ENCODE measurements at places on chromosomes 11 and 22.

DNA sequence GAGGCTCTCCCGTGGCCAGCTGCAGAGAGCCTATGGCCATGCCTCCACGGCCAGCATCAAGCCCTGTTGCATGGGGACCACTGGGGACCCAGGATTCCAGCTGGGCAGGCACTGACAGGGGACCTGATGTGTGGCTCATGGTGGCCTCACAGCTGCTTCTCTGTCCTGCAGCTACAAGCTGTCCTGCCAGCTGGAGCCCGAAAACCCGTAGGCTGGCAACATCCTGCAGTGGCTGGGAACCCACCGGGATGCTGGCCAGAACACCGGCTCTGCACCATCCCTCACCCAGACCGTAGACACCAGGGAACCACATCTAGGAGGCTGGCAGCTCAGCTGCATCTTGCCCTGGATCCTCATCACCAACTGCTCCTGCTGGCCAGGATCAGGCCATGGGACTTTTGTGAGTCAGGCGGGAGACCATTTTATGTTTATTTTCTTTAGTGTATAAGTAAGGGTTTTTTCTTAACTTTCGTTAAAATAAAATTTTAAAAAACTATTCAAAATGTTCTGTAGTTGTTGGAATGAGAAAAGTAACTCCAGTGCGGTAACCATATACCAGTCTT is 7.9 kb downstream of the RGL4 start:
- DNase-seq = no peak

DNA sequence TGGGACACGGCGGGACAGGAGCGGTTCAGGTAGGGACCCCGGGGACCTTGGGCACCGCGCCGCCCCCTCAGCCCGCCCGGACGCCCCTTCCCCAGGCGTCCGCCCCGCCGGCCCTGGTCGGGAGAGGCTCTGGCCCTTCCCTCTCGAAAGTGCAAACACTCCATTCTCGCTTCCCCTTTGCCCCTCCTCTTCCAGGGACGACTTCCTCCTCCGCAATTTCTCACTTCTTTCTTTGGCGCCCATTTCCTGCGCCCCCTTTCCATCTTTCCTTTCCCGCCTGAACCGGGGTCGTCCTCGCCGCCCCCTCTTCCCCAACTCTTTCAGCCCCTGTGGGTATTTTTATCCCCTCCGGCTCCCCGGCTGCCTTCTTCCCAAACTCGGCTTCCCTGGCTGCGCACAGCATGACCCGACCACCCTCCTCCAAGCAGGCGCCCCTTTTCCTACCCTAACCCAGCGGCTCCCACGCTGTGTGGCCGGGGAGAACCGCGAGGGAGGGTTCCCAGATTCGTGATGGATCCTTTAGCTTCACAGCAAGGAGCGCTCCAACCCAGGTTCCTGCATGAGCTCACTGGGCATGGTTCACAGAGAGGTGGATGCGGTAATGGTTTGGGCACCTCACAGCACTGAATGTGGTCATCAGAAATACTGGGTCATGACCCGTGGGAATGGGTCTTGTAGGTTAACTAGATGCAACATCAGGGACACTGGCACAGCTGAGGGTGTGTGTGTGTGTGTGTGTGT is 689 bp downstream of the RAB39A start:
- DNase-seq = no peak

GRCh38 chr11:9675691-9676090 is 11.8 kb downstream of the SWAP70 start:
- DNase-seq = no peak

DNA sequence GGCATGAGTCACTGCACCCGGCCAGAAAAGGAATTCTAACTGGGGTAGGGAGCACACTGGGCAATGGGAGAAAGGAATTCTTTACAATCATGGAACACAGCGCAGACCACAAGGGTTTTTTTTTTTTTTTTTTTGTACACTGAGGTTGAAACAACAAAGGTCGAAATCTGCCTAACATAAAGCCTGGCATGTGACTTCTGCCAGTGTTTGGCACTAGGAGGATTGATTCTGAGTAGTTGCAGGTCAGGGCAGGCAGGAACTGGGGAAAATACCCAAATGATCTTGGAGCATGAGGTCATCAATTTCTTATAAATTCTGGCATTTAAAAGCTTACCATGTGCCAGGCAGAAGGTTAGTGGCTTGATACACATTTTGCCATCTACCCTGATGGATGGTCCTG is 202.0 kb upstream of the SNX19 start:
- DNase-seq = no peak

DNA sequence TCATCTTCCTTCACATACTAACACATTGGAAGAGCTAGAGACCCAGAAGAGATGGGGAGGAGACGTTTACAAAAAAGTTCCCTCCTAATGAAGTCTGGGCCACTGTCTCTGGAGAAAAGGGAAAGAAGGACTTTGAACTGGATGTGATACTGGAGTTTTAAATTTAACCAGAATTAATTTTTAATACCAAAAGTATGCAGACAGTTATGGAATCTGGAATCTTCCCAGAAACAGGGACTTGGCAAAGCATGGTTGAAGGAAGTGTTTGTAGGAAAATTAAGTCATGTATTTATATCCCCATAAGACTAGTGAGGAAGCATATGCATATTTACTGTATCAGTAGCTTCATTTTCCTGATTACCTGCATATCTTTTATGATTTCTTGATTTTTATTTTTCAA is 215.5 kb downstream of the TTC28 start:
- DNase-seq = no peak

- peak; percentile 35 for DNase-seq
These were observed 735.9 kb downstream of the NTM start for GRCh38 chr11:132106096-132106982.

GRCh38 chr11:128021349-128022006 is 565.9 kb downstream of the ETS1 start:
- no peak for DNase-seq

GRCh38 chr11:6736495-6737121 is 35.2 kb downstream of the OR2AG2 start:
- DNase-seq = no peak

- DNase-seq = no peak
These were observed 302.0 kb downstream of the TBC1D22A start for GRCh38 chr22:47064416-47064815.

DNA sequence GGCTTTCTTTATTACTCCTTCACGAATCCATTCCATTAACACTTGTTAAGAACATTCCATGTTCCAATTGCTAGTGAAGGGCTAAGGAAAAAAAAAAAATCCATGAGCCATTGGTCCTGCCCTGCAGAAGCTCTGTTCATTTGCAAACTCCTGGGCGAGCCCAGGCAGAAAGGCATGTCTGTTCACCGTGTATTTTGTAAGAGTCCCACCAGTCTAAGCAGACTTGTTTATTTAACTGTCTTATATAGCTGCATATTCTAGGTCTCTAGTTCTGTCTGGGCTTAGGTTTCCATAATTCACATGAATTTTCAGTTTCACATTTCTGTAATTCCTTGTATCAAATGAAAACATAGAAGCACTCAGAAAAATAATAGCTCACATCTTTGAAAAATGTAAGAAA is 97.4 kb upstream of the POU2AF2 start:
- no peak for DNase-seq

DNA sequence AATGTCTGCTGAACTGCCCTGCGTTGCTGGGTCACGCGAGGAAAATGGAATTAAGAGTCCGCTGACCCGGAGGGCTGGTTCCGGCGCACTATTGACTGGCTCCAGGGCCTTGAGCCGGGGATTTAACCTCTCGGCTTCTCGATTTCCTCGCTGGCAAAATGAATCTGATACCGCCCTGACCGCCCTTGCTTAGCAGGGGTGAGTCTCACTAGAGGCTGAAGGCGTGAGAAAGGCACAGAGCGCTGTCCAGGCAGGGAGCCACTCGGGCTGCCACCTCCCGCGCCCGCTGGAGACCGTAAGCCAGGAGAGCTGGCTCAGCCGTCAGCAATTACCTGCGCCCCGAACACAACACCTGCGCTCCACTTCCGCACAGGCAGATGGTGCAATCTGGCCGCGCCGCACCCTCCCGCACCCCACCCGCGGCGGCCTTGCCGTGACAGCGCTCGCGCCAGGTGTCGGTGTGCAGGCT is 65.6 kb downstream of the BUD13 start:
- DNase-seq = peak; percentile 27

- no peak for DNase-seq
These were observed 40.2 kb upstream of the MTNR1B start for GRCh38 chr11:92929246-92929645.

DNA sequence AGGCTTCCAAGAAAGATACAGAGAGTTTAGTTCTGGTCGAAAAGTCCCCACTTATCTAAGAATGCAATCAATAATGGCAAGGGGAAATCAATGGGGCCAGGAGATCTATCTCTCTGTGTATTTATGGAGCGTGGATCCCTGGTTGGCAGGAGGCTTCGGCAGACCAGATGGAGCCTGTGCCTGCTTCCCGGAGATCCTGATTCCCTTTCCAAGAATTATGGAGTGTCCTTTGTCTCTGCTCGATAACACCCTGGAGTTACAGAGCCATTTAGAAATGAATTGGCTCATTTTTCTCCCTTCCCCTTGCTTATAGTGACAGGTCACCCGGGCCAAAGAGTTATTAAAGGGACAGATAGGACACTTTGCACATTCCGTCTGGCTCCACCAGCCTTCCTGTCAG is 92.4 kb downstream of the ISX start:
- DNase-seq = no peak

DNA sequence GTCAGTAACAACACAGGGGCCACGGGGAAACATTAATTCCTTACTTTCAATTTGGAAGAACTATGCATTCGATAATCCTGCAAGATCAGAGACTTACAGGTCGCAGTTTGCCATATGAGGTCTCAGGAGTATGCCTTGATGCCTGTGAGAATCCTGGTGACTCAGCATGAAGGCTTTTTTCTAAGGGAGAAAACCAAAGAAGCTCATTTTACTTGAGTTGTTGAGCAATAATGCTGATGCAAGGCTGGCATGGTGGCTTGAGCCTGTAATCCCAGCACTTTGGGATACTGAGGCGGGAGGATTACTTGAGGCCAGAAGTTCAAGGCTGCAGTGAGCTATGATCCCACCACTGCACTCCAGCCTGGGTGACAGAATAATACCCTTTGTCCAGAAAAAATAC is 26.6 kb downstream of the ATG16L2 start:
- DNase-seq = peak; percentile 25

DNA sequence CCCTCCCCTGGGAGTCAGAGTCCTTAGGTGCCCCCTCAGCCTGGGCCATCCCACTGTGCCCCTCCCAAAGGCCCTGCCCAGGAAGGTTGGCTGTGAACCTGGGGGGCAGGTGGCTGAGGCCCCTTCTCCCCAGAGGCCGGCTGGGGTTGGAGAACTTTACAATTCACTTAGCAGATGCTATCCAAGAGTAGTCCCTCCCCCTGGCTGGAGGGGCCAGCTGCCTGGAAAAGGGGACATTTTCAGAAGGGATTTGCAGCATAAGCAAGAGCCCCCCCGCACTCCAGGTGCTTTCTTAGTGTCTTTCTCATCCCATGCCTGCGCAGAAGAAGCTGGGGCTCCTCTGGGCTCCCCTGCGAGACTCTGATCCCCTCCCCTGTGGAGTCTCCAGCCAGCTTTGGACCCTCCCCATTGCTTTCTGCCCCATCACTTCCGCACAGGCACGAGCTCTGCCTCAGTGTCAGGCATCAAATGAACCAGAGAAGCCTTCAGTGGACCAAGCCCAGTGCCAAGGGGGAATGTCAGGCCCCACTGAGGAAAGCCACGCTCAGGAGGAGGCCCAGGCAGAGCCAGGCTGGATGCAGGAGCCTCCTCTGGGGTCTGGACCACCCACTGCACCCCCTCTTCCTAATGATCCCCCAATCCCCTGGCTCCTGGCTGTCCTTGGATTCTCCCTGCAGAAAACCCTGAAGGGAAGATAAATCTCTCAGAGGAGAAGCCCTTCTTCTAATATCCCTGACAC is 3.7 kb downstream of the SSTR3 start:
- no peak for DNase-seq

DNA sequence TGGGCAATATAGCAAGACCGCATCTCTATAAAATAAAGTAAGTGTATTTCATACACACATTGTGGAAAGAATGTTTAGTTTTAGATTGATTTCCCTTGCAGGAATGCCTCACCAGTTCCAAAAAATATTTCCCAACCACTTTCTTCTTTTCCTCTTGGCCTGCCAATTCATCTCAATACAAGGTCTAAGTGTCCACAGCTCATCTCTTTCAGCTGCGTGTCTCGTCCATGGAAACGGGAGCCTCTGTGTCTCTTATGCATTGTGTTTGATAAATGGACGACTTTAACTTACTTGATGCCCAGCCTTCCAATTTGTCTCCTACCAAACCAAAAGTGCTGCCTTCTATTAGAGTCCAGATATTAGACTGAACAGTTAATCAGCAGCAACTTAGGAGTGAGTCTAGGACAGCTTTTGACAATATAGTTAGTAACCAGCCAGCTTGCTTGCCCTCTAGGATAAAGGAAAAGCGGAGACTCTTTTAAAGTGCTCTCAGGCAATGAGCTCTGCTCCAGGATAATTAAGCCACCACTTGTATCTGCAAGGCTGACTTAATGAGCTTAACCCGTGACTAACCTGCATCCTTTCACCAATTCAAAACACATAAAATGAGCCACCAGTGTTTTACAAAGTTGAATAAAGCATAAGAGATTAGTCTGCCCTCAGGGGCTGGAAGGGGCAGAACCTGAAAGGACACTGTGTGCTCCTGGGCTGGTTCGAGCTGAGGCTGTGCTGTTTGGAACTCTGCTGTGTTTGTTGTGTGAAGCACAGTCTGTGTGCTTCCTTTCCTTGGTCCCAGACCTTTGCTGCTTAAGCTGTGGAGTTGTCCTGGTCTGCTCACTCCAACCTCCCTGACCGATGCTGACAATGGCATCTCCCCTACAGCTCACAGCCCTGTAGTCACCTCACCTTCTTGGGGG is 27.5 kb downstream of the FBXO7 start:
- no peak for DNase-seq

- DNase-seq = no peak
These were observed 31.8 kb upstream of the FLI1 start for GRCh38 chr11:128662076-128662475.

DNA sequence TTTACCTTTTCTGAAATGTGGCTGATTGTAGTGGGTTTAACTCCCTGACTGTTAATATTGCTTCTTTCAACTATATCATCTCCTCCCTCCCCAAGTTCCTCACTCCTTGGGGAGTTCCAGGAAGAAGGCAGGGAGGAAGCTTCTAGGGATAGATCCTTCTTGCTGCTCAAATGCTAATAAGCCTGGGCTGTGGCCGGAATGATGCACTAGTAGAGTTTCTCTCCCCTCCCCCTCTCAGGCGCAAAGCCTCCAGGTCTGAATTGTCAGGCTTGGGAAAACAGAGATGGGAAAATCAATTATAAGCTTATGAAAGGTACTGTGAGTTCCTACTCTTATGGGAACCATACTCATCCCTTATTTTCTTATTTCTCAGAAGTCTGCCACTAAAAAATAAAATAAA is 30.8 kb downstream of the FEZ1 start:
- no peak for DNase-seq

DNA sequence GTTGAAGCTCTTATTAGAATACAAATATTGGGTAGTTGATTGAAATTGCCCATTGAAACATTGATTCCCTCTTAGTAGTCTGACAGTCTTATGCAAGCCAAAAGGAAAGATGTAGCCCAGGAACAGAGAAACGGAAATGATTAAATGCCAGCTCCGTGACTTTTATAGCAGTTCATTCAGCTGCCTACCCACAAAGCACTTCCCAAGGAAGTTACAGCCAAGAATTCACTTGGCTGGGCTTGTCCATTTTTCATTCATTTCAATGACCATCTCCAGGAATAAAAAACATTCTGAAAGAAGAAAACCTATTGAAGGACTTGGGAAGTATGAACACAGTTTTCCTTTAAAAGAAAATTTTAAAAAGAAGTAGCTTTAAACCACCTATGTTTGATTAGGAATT is 62.0 kb downstream of the NCAM1 start:
- no peak for DNase-seq

Measured in PC-3 (cell line).